ENCODE measurements at places on chromosomes 11 and 22.

DNA sequence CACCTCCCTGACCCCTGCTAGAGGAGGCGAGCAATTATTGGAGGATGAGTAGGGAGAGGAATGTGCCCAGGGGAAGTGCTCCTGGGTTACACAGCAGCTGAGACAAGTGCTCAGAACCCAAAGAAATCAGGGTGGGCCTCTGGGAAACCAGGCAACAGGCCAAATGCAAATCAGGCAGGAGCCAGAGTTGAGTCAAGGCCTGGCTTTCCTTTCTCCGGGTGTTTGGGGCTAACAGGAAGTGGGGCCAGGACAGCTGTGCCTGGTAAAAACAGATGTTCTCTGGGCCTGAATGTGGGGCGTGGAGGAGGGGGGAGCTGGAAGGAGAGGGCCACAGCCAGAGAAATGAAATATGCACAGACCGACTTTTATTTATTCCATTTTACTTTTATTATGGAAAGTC, 22.0 kb downstream of the MFNG start:
- DNase-seq = no peak

- no peak for DNase-seq
These were observed 70.9 kb upstream of the OR5AK2 start for GRCh38 chr11:56917708-56918400.

- DNase-seq = no peak
These were observed 20.9 kb downstream of the EXT2 start for GRCh38 chr11:44116234-44116830.

DNA sequence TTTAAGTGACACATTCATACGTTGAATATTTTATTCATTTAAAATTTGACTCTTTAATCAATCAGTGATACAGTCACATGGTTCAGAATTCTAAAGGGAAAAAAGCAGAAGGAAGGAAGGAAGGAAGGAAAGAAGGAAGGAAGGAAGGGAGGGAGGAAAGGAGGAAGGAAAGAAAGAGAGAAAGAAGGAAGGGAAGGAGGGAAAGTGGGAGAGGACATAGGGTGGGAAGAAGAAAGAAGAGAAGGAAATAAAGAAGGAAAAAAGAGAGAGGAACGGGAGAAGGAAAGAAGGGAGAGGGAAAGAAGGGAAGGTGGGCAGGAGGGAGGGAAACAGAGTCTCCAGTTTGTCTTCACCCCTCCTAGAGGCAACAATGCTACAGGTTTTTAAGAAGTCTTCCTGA, 518.6 kb downstream of the MIAT start:
- DNase-seq = no peak

DNA sequence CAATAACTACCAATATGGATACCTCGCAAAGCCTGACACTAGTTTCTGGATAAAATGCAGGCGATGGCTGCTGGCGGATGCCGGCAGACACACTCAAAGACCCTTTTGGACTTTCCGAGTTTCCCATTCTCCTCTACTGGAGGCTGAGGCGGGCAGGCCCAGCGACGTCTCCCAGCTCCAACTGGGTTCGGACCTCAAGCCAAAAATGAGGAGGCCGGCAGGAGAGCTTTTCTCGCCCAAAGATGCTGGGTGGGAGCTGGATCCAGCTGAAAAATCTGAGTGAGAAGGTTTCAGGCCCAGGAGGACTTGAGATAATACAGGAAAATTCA, 428 bp upstream of the FEZ1 start:
- no peak for DNase-seq

DNA sequence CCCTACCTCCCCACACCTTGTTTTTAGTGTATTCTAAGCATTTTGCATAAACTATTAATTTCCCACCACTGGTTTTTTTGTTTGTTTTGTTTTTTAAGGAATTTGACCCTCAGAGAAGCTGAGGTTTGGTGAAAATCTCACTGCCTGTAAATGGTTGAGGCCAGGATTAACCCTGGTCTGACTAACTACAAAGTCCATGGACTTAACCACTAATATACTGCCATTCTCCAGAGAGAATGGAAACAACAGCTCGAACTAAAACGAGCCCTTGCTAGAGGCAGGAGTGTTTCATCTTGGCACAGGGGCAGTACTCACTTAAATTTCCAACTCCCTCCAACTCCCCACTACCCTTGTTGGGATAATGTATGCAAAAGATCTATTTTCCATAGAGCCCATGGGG, 3.0 kb downstream of the CTNND1 start:
- DNase-seq = no peak

- no peak for DNase-seq
These were observed 34.7 kb upstream of the SEPTIN5 start for GRCh38 chr22:19679522-19680101.

- DNase-seq = no peak
These were observed 11.1 kb downstream of the OTOG start for GRCh38 chr11:17558025-17558780.

DNA sequence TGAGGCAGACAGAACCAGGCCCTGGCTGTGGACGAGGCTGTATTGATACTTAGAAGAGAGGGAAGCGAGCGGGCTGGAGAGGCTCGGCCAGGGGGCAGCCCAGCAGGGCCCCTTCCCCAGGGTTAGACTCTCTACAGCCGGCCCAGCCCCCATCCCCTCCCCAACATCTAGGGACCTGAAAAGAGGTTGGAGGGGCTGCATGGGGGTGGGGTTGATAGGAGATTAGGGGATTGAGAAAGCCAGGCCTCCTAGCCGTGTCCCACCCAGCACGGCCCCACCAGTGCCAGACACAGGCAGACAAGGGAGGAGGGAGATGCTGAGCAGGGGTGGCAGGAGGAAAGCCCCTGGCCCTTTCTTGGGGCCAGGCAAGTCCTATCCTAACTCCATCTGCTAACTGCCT, 5.7 kb downstream of the LSP1 start:
- no peak for DNase-seq

DNA sequence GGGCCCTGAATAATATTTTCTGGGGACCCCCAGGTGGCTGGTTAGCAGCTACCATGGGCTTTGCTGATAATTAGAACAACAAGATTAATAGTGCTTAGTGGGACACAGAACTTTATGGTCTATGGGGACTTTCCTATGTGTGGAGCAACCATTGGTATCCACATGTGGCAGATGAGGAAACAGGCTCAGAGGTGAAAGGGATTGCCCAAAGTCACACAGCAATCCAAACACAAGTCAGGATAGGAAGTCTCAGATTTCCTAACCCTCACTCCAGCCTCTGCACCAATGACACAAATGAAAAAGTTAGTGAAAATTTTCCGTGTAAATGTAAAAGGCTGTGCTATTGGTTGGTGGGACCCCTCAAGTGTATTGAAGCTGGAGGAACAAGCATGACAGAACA, 15.3 kb upstream of the SLCO2B1 start:
- no peak for DNase-seq

DNA sequence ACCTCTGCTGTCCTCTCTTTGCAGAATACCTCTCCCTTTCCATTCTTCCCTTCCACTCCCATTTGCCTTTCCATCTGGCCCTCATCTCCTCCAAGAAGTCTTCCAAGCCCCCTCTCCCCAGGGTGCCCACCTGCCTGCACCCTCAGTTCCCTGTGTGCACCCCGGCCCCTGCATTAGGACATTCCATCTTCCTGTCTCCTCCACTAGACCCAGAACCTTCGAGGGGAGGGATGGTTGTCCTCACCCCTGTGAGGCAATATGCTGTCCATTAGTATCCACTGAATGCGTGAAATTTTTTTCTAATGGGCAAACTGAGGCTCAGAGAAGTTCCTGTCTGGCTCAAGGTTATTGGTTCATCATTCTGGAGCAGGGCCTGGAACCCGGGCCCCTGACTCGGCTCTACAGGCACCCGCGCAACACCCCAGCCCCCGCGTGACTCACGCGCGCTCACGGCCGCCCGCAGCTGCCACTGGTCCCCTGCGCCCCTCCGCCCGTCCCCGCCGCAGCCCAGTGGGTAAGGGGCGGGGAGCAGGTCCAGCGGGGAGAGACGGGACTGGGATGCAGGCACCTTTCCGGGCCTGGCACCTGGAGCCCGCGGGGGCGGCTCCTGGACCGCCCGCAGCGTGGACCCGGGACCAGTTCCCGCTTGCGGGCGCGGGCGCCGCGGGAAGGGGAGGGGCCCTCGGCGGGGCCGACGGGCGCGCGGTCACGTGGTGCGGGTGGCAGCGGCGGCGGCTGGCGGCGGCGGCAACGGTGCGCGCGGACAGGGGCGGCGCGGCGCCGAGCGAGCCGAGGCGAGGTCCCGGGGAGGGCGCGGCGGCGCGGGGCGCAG, 7.0 kb downstream of the SEPTIN3 start:
- peak; percentile 37 for DNase-seq

- DNase-seq = no peak
These were observed 54.8 kb downstream of the LDLRAD3 start for GRCh38 chr11:35998634-35999033.

GRCh38 chr11:4680341-4680740, 17.3 kb downstream of the OR51E2 start:
- DNase-seq = peak; percentile 95

GRCh38 chr11:92457250-92457649, 232.6 kb downstream of the FAT3 start:
- DNase-seq = no peak

DNA sequence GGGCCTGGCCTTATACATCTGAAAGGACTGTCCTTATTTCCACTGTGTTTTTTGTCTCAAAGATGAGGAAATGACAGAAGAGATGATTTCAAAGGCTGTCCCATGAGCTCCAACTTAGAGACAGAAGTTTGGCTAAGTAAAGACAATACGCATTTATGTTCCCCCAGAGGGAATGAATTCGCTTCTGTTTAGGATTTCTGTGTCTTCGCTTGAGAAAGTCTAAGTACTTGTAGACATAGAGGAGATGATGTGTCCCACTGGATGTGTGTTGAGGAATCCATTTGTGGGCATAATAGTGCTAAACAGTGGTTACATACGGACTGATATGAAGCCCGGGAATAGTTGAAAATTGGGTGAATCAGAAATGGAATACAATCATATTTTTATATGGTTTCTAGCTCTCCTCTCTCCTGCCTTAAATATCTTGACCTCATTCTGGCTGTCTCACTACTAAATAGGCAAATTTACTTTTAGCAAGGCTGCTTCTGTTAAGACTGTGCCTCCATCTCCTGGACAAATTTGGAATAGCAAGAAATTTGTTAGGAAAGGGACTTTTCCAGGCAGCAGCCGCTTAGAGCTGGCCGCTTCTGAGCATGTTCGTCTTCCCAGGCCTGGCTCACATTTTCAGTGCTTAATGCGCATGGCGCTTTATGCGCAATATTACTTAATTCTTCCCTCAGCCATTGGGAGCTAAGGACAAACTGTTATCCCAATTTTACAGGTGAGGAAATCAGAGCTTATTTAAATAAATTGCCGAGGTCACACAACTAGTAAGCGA, 1.9 kb upstream of the PEX26 start:
- peak; percentile 85 for DNase-seq

DNA sequence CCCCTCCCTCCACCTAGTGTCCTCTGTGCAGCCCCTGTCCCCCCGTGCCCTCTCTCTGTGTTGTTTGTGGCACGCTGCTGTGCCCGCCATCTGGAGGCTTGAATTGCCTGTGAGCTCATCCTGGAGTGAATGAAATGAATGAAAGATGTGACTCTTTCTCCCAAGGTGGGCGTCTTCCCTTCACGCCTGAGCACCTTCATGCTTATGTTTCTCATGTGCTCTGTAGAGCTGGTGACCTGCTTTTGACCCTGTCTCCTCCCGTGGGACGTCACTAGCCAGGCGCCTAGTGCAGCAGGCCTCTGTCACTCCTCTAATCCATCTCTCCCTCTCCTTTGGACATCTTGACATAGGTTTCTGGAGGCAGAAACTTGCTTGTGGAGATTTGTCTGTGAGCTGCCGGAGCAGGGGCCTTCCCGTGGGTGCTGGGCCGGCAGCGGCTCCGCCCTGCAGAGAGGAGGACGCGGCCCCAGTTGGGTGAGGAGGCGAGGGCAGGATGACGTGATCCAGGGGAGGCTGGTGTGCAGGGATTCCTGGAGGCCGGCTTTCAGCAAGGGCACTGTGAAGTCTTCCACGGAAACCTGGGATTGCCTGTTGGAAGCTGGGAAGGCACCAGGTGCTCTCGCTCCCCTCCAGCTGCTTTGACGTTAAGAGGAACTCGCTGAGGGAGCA, 40.6 kb downstream of the MUC6 start:
- peak; percentile 30 for DNase-seq

GRCh38 chr11:111542606-111543275, 2.2 kb downstream of the LAYN start:
- no peak for DNase-seq

GRCh38 chr11:19419808-19420207, 179.1 kb upstream of the E2F8 start:
- no peak for DNase-seq

DNA sequence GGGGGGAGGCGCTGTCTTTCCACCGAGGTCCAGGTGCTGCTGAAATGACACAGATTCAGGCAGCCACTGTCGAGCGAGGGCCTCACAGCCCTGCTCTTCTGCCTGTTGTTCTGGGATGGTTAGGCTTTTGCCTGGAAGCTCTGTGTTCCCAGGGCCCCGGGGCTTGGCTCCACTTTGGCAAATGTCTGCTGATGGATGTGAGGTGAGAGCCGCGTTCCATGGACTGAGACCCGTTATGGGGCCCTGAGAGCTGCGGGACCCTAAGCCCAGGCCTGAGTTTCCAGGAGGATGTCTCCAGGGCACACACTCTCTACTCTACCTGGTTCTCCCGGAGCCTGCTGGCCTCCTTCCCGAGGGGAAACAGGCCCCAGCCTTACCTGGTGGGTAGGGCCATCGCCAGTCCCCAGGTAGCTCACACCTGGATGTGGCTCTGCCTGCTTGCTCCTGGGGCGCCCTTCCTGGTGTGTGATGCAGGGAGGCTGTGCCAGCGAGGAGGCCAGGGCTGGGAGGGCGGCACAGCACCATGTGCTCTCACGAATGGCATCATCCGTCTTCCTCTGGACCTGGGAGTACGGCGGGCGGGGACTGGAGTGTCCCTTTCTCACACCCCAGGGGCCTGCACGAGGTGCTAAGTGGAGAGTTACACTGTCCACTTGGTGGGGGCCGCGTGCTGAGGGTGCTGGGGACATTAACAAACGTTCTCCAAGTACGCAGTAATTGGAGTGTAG, 435.5 kb downstream of the TBC1D22A start:
- DNase-seq = no peak

DNA sequence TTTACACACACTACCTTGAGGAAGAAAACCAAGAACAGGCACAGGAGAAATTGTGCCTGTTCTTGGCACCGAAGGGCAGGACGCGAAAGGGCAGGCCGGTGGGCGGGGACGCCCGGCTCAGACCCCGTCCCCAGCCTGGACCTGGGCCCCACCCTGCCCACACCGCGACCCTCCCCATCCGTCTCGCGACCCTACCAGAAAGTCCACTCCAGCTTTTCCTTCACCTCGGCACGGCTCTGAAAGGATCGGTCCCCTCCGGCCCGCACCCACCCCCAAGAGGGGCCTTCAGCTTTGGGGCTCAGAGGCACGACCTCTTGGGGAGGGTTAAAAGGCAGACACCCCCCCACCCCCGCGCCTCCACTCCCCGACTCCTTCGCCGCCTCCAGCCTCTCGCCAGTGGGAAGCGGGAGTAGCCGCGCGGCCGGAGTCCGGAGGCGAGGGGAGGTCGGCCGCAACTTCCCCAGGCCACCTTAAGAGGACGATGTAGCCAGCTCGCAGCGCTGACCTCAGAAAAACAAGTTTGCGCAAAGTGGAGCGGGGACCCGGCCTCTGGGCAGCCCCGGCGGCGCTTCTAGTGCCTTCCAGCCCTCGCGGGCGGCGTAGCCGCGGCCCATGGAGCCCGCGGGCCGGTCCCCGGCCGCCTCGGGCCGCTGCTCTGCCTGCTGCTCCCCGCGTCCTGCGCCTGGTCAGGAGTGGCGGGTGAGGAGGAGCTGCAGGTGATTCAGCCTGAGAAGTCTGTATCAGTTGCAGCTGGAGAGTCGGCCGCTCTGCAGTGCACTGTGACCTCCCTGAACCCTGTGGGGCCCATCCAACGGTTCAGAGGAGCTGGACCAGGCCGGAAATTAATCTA, 4.4 kb downstream of the SEC14L6 start:
- DNase-seq = no peak
